Peyer's patch (tissue), 4 donors: ENCODE measurements at places on chromosomes 2 and 18. TPM values are rescaled to one million over a fixed set of nuclear protein-coding genes. Genes with fewer than 3 reads are reported as not detected.

Gene CCT4
- 31.5 TPM for total RNA-seq

GRCh38 chr18:55248495-55248894 is 289.2 kb upstream of the CCDC68 start:
- no peaks in the 10 kb centered on the region for H3K4me1 ChIP-seq
- no peaks in the 10 kb centered on the region for H3K36me3 ChIP-seq
- H3K4me3 ChIP-seq = no peak overlapping the region
- H3K27ac ChIP-seq = no peak overlapping the region

Gene PLEK
- total RNA-seq = 4.8 TPM

DNA sequence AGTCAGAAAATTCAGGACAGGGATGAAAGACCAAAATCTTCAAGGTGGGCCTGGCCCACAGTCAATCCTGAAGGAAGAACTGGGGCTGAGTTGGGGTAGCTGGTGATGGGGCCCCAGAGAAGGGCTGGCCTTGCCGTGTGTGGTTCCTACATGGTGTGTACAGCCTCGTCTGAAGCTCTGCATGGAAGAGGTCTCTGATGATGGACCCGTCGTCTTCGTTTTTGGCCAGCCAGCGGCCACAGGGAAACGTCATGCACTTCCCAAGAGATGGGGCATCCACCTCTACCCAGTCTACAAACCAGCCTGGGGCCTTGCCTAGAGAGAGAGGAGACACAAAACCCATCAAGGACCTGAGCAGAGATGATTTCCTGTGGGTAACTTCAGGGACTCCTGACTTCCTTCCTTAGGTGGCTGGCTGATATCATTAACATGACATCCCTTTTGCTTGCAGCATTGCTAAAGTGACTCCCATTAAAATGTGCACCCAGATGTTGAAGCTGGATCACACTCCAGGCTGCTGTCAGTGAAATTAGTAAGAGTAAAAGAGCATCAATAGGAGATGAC is 115.3 kb downstream of the LOXHD1 start:
- H3K4me1 ChIP-seq = no peaks in the 10 kb centered on the region
- H3K27ac ChIP-seq = no peak overlapping the region
- H3K36me3 ChIP-seq = no peaks in the 10 kb centered on the region
- no peaks in the 10 kb centered on the region for H3K27me3 ChIP-seq
- H3K4me3 ChIP-seq = no peak overlapping the region
- no peak for DNase-seq

GRCh38 chr18:6871566-6871965 is 142.1 kb downstream of the ARHGAP28 start:
- no peaks in the 10 kb centered on the region for H3K36me3 ChIP-seq
- DNase-seq = no peak
- H3K4me3 ChIP-seq = no peak overlapping the region
- no peaks in the 10 kb centered on the region for H3K27me3 ChIP-seq

DNA sequence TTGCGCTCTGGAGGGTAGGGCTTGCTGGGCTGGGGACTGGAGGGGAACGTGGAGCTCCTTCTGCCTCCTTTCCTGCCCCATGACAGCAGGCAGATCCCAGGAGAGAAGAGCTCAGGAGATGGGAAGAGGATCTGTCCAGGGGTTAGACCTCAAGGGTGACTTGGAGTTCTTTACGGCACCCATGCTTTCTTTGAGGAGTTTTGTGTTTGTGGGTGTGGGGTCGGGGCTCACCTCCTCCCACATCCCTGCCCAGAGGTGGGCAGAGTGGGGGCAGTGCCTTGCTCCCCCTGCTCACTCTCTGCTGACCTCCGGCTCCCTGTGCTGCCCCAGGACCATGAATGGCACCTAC is 4.3 kb downstream of the GPR35 start:
- peaks cover 17% of the 10 kb centered on the region for H3K4me1 ChIP-seq
- no peak for DNase-seq
- no peaks in the 10 kb centered on the region for H3K36me3 ChIP-seq
- H3K27ac ChIP-seq = no peak overlapping the region
- H3K4me3 ChIP-seq = no peak overlapping the region

Gene FSHR
- not detected for total RNA-seq

GRCh38 chr2:158006961-158007719 is 94.5 kb upstream of the UPP2 start:
- peak; percentile 48 for DNase-seq
- no peaks in the 10 kb centered on the region for H3K36me3 ChIP-seq
- no peak overlapping the region for H3K27ac ChIP-seq
- H3K4me1 ChIP-seq = no peaks in the 10 kb centered on the region

DNA sequence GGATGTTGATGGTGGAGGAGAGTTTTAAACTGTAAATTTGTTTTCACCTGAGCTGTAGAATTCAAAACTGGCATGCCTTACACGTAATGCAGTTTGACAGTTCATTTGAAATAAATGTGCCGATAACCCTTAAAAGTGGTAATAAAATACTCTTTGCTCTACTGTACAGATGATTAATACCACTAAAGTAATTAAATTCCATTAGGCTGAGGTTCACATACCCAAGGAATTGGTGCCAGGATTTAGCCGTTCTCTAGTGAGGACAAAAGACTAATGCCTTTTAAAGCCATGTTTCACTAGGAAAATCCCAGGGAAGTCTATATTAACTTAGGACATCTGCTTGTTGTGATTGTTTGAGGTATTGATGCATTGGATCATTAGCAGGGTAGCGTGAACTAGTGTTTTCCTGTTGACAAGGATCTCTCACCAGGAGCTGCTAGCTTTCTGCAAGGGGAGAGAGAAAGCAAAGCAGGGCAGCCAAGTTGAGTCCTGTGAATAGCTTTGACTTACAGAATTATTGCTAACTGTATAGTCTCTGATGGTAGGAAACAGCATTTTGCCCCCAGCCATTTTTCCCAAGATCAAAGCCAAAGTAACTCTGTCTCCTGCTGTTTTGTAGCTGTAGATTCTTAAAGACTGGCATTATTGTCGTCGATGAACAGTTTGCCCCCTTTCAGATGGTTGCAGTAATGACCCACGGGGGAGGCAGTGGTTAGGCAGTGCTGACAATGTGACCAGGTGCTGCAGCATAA is 280.9 kb upstream of the FANCL start:
- no peaks in the 10 kb centered on the region for H3K27me3 ChIP-seq
- H3K27ac ChIP-seq = no peak overlapping the region
- no peaks in the 10 kb centered on the region for H3K36me3 ChIP-seq
- H3K4me1 ChIP-seq = no peaks in the 10 kb centered on the region

DNA sequence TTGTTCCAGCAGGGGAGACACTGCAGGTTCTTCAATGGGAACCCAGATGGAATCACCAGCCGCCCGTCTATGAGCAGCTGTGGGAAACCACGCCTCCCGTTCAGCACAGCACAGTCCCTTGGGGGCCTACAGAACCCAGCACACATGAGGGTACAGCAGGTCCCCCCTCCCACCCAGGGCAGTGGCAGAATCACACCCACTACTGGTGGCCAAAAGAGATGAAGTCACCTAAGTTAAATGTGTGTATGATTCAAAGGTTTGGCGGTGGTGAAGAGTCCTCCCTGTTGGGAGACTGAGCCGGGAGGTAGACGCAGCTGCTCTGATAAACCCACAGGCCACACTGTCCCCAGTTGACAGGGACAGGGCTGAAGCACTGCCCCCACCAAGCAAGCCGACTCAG is 44.3 kb downstream of the L3MBTL4 start:
- no peaks in the 10 kb centered on the region for H3K27me3 ChIP-seq
- H3K36me3 ChIP-seq = no peaks in the 10 kb centered on the region
- no peaks in the 10 kb centered on the region for H3K4me1 ChIP-seq
- no peak overlapping the region for H3K27ac ChIP-seq

Gene PTPRN
- 2.3 TPM for total RNA-seq

Gene CPO
- 585 TPM for total RNA-seq

DNA sequence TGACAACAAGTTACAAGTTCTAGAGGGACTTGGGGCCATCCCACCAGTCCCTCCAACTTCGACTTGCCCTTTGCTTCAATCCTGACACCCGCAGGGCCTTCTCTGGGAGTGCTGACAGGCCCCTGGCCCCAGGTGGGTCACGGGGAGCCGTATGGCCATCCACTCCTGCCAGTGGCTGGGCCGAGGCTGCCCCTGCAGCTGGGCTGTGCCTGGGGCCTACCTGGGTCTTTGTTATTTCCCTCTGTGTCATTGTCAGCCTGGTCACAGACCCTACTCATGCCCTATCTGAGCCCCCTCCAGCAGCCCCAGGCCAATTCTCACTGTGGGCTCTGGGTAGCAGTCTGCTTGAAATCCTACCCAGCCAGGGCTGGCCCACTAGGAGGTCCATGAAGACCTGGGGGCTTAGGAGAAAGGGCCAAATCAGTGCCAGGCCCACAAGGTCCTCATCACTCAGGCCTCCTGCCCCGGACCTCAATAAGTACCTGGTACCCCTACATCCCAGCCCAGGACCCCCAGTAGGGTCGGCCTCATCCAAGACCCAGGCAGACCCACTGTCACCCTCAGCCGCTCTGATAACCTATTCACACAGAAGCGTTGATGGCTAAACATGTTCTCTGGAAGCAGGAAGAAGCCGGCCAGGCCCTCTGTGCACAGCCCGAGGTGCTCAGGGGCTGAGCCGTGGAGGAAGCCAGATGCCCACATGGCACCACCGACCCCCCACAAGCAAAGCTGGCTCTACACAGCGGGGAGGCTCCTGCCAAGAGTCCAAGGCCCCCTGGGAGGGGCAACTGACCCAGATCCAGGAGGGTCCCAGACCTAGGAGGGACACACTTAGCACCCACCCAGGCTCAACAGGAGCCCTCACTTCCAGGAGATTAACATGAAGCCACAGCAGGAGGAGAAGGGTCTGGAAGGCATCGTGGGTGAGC is 57.7 kb downstream of the BIN1 start:
- peak; percentile 43 for DNase-seq
- H3K4me1 ChIP-seq = no peaks in the 10 kb centered on the region
- H3K36me3 ChIP-seq = no peaks in the 10 kb centered on the region
- no peak overlapping the region for H3K4me3 ChIP-seq
